Spinal cord (tissue), 10 donors: ENCODE measurements at places on chromosomes 11 and 22. TPM values are rescaled to one million over a fixed set of nuclear protein-coding genes. Genes with fewer than 3 reads are reported as not detected.

GRCh38 chr11:14611939-14612338 lies 31.7 kb upstream of the PDE3B start:
- no peak for DNase-seq

DNA sequence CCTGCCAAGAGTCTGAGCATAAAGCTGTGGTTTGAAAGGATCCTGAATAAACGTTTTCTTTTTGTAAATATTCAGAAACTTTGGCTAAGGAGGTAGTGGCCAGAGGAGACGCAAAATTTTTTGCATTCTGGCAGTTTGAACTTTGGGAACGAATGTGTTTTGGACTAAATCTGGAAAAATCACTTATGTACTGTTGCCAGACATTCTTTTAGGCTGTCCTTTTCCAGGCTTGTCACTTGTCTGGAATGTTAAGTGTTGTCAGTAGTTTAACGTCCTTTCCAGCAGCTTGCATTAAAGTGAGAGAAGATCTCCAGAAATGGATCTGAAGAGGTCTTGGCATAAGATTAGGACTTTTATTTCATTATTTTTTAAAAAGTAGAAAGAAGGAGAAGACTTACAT lies 18.5 kb downstream of the SPECC1L start:
- peak; percentile 64 for DNase-seq

- no peak for DNase-seq
Observed at GRCh38 chr22:30026756-30027155, 53.5 kb upstream of the HORMAD2 start.

DNA sequence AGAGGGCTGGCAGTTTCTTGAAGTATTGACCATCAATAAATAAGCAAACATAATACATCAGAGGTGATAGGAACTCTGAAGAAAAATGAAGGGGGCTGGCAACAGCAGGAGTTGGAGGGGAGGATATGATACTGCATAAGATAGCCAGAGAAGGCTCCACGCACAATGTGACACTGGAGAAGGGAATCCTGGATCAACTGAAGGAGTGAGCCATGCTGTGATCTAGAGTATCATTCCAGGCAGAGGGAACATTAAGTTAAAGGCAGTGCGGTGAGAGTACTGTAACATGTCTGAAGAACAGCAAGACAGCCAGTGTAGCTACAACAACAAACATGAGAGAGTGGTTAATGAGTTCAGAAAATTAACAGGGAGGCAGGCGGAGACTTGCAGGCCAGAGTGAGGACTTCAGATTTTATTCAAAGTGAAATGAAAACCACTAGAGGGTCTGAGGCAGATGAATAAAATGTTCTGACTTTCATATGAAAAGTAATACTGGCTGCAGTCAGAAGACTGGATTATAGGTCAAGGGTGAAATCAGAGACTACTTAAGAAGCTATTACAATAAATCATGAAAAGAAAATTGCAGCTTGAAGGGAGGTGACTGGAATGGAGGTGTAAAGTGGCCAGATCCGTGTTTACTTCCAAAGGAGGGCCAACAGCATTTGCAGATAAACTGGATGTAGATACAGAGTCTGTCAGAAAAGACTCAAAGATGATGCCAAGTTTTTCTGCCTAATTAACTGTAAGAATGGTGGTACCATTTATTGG lies 49.4 kb downstream of the RRAS2 start:
- no peak for DNase-seq

GRCh38 chr22:19669570-19669969 lies 44.7 kb upstream of the SEPTIN5 start:
- DNase-seq, result no peak

Gene SERGEF
- 44.7 TPM for total RNA-seq

DNA sequence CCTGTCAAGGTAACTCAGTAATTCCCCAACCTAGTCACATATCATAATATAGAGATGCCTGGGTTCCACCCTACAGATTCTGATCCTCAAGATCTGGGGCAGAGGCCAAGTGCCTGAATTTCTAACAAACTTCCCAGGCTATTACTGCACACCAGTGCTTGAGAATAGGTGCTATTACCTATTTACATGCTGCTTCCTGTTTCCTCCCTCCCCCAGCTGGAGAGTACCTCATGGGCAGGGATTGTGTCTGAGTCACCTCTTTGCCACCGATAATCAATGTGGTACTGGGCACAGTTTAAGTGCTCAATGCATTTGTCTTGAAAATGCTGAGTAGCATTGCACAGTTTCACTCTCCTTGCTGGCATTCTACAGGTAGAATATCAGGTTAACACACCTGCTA lies 582.2 kb upstream of the CADM1 start:
- no peak for DNase-seq

GRCh38 chr11:15901054-15901453 lies 455.3 kb downstream of the SOX6 start:
- DNase-seq, result no peak

GRCh38 chr11:85595285-85595884 lies 31.8 kb downstream of the DLG2 start:
- peak; percentile 76 for DNase-seq

DNA sequence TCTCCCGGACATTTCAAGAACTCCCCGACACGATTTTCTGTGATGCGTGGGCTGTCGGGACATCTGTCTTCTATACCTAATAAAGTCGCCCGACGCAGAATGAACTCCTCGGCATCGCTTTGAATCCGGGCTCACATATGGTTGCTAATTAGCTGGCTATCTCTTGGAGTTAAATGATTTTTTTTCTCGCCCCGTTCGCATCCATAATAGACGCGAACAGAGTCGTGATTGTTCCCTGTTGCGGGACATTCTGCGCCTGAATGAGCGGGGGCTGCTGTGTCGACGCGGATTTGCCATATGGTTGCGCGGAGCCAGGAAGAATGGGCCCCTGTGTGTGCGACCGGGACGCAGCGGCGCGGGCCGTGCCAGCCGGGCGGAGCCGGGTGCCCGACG lies 16.4 kb downstream of the CDKN1C start:
- peak; percentile 88 for DNase-seq

DNA sequence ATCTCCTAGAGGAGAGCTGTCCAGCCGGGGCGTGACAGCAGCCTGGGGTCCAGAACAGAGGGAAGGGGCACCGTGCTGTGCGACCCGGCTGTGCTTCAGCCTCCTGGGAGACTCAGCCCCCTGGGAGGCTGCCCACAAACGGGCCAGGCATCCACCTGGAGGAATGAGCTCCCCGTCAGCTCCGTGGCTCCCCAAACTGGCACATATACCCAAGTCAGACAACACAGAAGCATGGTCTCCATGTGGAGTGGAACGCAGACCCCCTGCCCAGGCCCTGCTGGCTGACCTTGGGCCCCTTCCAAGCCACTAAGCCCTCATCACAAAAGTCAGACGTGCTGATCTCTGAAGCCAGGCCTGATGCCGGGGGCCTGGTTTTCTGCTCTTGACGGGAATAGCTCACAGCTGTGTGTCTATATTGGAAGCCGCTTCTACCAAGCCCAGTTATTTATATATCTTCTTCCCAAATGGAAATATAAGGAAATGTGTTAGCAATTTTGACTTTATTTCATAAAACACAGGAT lies 91.7 kb downstream of the BRD1 start:
- DNase-seq, result no peak

GRCh38 chr11:20601221-20601914 lies 2.0 kb downstream of the SLC6A5 start:
- DNase-seq, result no peak

DNA sequence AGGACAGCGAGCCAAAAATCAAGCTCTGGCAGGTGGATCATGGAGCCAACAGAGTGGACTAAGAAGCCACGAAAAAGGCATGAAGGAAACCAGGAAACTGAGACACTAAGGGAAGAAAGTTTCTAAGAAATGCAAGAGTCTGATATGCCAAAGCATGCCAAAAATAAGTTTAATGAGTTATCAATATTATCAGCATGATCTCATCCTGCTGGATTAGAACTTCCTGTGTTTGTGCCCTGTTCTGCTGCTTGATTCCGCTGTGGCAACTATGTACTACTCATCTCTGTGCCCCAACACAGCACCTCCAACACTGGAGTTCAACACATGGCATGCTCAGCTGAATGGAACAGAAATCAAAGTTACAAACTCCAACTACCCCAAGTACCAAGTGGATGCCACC lies 10.8 kb downstream of the SNX19 start:
- DNase-seq, result no peak

DNA sequence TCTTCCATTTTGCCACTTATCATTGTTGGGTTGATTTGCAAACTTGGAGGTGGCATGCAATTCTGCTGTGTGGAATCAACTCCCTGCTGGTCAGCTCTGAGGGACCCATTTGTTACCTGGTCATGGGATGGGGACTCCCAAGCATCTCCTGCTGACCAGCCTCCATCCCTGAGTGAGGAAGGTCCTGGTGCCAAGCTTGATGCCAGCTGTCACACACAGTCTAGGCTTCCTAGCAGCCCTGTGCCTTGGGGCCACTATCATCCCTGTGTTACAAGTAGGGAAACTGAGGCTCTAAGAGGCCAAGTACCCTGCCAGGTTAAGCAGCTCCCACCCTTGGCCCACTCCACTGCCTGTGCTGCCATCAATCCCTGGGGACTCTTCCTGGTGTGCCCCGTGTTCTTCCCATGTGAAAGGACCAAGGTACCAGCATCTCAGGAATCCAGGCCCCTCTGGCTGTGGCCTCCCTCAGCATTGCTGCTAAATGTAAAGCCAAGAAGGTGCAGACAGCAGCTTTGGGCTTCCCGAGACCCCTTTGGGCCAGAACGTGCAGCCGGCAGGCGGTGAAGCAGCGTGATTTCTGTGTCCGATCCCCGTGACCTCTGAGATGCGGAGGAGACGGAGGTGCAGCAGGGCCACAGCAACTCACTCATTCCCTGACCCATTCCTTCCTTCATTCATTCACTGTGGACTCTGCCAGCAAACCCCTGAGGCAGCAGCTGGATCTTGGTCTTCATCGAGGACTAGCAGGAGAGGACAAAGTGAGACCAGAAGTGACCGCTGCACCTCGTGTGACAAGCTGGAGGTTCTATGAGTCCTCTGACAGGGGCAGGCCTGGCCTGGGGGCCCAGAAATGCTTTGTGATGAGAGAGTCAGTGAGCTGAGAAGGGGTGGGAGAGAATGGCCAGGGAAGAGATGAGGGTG lies 49.7 kb downstream of the MYEOV start:
- DNase-seq, result no peak

GRCh38 chr11:2376751-2377451 lies at the start of gene CD81:
Gene CD81 (plus strand): TSS chr11:2377310. CDS start chr11:2377550, 240 bp downstream.
- peak; percentile 75 for DNase-seq

Gene TRIM49
- not detected for total RNA-seq

GRCh38 chr11:69284081-69284511 lies 9.9 kb upstream of the MYEOV start:
- no peak for DNase-seq

Gene TMEM218
- total RNA-seq, result 48.2 TPM

DNA sequence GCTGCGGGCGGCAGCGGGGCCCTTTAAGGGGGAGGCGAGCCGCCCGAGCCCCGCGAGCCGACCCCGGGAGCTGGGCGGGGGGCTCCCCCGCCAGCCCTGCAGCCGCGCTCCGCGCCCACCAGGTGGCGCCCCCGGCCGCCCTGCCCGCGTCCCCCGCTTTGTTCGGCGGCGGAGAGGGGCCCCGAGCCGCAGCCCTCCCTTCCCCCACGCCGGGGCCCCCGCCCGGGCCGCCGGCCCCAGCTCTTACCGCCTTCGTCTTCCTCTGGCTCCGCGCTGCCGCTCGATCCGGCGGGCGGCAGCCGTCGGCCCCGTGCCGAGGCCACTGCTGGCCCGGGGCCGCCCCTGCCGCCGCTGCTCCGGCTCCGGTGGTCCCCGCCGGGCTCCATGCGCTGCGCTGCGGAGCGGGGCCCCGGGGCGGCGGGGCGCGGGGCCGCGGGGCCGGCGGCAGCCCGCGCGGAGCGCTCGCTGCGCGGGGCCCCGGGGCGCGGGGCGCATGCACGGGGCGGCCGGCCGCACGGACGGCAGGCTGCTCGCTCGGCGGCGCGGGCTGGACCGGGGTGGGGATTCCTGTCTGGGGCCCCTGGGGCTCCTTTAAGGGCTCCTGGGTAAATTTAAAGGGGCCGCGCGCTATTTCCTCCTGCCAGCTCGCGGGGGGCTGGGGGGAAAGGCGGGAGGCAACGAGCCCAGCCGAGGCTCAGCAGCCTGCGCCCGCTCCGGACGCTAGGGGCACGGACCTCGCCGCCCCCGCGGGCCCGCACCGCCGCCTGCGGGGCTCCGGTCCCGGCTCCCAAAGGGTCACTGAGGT lies at the start of gene ZFTA:
ZFTA (minus strand) TSS at position 539 of the 805 bp plus-strand sequence; CDS start at position 386, 153 bp downstream.
- DNase-seq, result peak; percentile 93

DNA sequence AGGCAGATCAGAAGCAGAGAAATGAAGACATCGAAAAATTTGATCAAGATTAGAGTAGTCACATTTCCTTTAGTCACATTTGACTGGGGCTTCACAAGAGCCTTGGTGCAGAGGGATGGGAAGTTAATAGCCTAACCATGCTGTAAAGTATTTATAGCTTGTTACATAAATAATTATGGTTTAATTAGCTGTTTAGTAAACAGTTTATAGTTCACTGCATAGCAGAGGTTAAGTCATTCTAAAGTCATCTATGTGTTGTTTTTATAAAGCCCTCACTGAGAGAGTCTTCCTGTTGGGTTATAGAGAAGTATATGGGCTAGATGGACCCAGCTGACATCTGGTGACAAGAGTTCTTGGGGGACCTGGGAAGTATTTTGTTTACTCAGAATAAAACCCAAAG lies 47.1 kb downstream of the INSC start:
- DNase-seq, result no peak

DNA sequence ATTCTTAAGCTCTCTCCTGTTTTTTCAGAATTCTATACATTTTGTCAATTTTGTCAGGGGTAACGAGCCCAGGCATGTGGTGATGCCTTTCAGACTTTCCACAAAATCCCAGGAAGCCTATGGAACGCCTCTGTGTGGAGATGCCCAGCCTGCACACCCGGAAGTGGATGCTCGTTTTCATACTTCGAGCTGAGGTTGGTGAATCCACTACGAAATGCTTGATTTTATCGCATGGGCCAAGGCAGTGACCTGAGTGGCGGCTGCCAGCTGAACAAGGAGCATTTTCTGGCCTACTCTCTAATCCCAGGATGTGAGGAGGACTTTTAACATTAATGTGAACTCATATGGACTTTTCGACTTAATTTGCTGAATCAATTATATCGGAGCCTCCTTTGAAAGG lies 426.7 kb upstream of the B3GAT1 start:
- no peak for DNase-seq

DNA sequence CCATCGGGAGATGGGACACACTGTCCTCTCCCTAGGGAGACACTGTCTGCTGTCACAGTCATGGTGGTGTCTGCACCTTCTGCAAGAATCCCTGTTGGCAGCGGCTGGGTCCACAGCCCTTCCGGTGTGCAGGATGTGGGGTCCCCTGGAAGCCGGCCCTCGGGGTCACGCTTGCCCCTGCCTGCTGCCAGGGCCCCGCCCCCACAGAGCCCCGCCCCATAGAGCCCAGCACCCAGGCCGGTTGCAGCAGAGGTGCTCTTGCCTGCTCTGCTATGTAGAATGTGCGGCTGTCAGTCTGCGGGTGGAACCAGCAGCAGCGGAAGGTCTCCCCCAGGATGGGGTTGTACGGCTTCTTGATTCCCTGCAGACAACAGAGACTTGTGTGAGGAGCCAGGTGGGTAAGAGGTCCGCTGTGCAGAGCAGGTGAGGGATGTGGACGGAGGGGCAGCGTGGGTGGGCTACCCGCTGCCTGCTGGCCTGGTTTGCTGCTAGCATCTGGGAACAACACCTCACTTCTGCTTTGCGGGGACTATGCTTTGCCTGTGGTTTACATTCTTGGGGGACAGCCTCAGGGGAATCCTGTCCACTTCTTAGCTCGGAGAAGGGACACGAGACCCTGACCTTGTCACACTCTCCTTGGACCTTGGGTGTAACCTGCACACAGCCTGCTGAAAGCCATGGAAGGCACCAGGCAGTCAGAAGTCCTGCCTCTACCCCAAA lies 44.9 kb upstream of the CARS1 start:
- DNase-seq, result no peak

Gene CENATAC
- total RNA-seq, result 25.6 TPM
